ENCODE measurements at places on chromosomes 5 and 9. TPM values are rescaled to one million over a fixed set of nuclear protein-coding genes. Genes with fewer than 3 reads are reported as not detected.

VCP gene
- total RNA-seq: 342 TPM

RLN1 gene
- 0.26 TPM for total RNA-seq

SPINK7 gene
- 13.7 TPM for total RNA-seq

C5 gene
- total RNA-seq: 0.64 TPM

HTR4 gene
- total RNA-seq: not detected

FBP2 gene
- not detected for total RNA-seq

NDFIP1 gene
- 16.8 TPM for total RNA-seq

MAST4 gene
- 21.1 TPM for total RNA-seq

SLC36A3 gene
- total RNA-seq: not detected

RXRA gene
- total RNA-seq: 21.3 TPM

SH3GL2 gene
- under 0.01 TPM for total RNA-seq
